Cardiac septum (tissue), 1 donor: ENCODE measurements at places on chromosomes 5 and 9.

- no peak for DNase-seq
Measured at GRCh38 chr9:37559855-37560592, 16.2 kb downstream of the FBXO10 start.

GRCh38 chr5:54912021-54912420 lies 73.4 kb downstream of the ESM1 start:
- no peak for DNase-seq

DNA sequence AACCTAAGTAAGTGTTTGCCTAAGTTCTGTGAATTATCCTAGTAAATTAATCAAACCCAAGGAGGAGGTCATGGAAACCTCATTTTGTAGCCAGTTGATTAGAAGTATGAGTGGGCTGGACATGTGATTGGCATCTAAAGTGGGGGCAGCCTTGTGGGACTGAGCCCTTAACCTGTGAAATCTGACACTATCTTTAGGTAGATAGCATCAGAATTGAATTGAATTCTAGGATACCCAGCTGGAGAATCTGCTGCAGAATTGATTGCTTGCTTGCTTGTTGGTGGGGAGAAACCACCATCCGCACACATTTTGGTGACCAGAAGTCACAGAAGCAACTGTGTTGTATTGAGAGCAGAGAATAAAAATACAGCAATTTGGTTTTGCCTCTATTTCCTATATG lies 97.0 kb downstream of the FBXL7 start:
- no peak for DNase-seq

DNA sequence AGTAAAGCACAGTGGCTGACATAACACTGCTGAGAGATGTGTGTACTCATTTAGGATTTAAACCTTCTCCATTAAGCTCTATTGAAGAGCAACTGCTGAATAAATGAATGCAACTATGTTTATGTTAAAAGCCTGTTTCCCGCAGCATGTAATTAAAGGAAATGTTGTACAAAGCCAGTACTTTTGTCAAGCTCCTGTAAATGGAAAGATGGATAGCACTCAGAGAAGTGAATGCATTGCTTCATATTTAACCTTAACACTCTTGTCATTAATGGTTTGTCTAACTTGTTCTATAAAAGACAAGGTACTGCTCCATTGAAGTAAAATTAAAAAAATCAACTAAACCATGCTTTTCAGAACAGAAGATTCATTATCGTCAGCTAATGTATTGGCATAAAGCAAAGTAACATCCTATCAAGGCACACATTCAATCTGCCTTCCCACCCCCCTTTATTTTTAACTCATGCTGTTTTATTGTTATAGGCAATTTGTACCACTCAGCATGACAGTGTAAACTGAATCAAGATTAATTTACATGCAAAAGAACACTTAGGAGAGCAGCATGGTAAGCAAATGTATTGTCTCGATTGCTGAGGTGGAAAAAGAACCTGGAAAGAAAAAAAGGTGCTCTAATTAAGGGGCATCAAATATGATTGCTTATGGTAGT lies 240.9 kb upstream of the TBCA start:
- DNase-seq, result no peak

- no peak for DNase-seq
Measured at GRCh38 chr9:98147582-98147981, 28.6 kb upstream of the TRIM14 start.

DNA sequence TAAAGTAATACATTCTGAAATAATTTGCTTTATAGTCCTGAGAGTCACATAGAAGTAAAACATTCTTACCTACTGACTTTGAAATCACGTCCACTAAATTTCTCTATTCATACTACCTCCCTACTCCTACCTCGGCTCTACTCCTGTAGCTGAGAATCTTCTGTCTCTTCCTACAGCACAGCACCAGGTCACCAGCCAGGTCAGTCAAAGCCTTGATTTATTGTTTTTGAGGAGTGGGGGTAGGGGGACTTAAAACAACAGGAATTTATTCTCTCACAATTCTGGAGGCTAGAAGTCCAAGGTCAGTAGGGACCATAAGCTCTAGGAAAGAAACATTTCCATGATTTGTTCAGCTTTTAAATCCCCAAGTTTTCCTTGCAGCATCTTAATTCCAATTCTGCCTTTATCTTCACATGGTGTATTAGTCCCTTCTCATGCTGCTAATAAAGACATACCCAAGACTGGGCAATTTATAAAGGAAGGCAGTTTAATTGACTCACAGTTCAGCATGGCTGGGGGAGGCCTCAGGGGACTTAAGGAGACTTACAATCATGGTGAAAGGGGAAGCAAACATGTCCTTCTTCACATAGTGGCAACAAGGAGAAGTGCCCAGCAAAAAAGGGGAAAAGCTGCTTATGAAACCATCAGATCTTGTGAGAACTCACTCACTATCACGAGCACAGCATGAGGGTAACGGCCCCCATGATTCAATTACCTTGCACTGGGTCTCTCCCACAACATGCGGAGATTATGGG lies 49.6 kb upstream of the CCNG1 start:
- no peak for DNase-seq
